GM03348 (cell line): ENCODE measurements at places on chromosomes 4 and X.

DNA sequence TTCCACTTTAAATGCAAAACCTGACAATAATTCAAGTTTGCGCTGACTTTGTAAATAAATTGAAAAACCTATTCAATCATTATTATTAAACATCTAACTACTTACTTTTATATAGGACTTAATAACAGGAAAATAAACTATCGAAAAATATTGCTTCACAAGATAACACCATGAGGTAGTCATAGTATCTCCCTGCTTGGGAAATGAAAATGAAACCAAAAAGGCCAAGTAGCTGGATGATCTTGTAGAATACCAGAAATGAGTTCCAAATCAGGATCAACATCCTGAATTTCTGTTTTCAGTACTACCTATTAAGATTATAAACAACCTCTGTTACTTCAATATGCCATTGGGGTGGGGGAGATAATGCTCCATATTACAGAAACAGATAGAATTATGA is 58.9 kb downstream of the CHIC2 start:
- peak; percentile 23 for DNase-seq

GRCh38 chr4:92304606-92305005 is 840 bp downstream of the GRID2 start:
- DNase-seq: peak; percentile 2

- no peak for DNase-seq
Observed at GRCh38 chr4:623914-624566, 1.3 kb upstream of the PDE6B start.

DNA sequence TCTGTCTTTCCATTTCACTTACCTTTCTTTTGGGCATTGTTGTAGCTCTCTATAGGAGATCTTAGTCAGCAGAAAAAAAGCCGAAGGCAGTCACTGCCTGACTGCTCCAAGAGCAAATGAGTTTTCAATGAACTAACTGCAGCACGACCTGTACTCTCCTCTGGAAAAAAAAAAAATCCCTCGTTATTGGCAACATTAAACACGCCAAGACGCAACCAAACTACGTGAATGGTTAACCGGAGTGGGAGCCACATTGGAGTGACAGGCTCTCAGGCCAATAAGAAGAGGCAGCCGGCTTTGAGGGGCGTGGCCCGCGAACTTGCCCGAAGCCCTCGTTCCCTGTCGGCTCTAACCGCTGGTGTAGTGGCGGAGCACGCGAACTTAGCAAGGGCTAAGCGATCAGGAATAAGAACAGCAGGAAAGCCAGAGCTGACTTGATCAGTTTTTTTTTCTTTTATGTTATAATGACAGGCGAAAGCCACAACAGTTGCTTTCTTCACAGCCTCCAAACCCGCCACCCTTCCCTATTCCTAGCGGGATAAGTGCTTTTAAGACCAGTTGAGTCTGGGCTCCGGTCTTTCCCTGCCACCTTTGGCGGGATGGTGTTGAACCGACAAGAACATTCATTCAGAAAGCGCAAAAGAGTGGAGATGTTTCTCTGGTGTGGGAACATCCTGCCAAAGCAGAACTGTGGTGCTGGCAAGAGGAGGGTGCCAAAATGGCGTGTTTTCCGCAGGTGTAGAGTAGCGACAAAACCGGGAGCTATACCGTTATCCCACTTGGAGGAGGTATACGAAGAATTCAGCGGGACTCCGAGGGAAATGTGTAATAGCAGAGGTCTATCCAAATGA is 80.0 kb downstream of the HMGN5 start:
- peak; percentile 93 for DNase-seq

GRCh38 chrX:123215397-123216089 is 31.5 kb downstream of the GRIA3 start:
- DNase-seq: no peak

GRCh38 chr4:111666826-111667360 is 478.4 kb upstream of the FAM241A start:
- no peak for DNase-seq

GRCh38 chr4:75429208-75429607 is 85.0 kb downstream of the RCHY1 start:
- DNase-seq: no peak

DNA sequence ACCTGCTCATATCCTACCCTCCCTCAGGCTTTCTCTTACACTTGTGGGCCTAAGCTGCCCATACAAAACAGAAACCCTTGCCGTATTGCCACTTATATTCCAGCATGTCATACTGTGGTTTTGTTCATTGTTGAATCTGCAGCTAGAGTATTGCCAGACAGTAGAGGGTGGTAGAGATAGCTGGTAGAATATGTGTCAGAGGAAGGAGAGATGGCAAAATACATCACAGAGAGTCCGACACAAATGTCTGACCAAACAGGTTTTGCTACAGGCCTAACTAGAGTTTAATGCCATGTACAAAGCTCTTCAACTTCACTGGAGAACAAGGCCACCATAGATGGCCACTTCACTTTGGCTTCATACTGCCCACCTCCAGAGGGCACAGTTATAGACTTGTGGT is 160.1 kb downstream of the EFHC2 start:
- no peak for DNase-seq

GRCh38 chrX:40175511-40176350 is 78.0 kb upstream of the BCOR start:
- DNase-seq: peak; percentile 44

DNA sequence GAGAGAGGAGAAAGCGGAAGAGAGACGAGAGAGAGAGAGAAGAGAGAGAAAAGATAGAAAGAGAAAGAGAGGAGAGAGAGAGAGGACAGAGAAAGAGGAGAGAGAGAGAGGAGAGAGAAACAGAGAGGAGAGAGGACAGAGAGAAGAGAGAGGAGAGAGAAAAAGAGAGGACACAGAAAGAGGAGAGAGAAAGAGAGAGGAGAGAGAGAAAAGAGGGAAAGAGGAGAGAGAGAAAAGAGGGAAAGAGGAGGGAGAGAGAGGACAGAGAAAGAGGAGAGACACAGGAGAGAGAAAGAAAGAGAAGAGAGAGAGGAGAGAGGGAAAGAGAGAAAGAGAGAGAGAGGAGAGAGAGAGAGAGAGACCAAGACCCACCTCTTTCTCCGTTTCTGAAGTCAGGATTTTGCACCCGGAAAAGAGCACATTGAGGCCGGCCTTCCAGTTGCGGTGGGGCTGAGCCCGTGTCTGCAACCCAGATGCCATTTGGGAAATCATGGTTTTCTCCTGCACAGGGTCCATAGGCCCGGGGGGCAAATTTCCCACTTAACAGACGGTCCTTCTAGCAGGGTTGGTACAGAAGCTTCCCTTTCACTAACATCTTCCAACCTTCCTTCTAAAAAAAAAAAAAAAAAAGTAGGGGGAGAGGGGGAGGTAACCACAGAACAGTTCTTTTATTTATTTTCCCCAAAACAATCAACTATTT is 60.9 kb downstream of the CRLF2 start:
- no peak for DNase-seq

DNA sequence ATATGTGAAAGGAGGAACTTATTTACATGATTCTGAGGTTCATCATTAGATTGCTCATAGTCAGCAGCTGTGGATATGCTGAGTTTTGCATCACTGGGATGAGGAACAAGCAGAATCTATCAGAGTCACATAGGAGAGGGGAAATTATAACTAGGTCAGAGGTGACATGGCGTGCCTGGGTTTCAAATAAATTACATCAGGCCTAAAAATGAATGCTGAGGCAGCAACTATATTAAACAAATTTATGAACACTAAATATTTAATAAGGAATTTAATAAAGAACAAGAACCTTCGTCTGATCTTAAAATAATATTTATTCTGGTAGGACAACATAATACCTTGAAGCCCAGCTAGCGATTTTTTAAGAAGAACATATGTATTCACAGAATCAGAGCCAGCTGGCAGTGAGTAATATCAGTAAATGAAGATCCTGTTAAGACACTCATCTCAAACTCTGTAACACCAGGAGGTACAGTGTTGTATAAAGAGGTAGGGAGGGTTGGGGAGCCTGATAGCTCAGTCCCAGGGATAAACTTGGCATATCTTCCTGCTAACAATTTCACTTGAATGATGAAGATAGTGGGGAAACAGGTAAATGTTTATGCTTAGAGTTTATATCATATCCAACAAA is 60.9 kb upstream of the HS3ST1 start:
- DNase-seq: no peak
